ENCODE measurements at places on chromosomes 1 and 21.
A peak's percentile ranks its signal among the peaks of the same experiment; 100 is the strongest.

- no peak for DNase-seq
Measured at GRCh38 chr1:213389061-213389581, 338.1 kb downstream of the RPS6KC1 start.

DNA sequence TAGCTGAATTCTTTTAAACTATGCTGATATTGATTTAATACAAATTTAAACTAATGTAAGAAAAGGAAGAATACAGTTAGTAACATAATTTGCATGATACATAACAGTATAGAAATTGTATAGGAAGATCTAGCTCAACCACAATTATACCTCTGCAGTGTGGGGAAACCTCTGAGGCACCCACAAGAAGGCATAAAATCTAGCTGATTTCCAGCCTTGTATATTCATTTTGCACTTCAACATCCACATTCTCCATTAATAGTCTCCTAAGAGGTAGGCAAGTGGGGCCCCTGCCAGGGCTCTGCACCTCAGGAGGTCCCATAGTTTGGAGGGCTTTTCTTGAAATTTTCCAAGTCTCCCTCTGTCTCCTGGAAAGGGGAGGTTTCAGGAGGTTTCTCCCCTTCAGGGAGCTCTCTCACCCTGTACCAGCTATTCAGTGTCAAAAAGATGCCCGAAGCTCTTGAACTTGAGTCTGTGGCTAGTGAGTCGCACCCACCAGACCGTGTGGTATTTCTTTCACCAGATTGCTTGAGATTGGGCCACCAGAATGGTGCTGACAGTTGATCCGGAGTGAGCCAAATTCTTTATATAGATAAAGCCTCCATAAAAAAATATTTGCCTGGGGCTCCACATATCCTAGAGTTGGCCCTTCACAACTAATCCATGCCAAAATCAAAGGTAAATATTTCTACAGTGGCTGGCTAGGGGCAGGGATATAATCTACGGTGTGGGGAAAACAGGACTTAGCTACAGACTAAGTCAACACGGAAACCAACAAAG, 108.2 kb downstream of the TIAM1 start:
- no peak for DNase-seq

DNA sequence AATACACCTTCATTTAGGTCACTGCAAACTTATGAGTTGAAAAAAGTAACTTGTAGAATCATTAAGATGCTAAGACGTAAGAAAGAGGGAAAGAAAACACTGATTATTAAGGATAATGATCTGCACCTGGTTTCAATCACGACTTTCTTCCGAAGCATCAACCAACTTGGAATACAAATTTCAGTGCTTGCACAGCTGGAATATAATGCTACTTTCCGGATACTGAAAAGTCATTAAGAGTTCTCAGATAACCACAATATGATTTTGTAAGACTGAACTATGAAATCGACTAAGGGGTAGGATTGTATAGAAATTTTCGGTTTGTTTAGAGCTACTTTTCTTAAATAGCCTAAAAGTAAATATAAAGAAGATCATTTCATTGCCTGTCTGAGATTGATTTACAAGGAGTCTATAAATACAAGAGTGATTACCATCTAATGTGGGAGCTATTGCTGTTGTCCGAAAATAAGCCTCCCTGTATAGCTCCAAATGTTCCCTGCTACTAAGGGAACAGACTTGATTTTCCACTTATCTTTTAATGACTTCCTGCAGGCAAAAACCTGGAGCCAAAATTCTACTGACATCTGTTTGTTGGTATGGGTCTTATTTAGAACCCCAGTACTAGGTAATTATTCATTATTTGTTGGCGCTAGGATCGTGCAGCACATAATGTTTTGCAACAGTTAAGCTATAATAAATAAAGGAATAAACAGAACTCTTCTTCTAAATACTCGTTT, 673.3 kb downstream of the KCNT2 start:
- DNase-seq, result peak; percentile 73

- peak; percentile 68 for DNase-seq
Measured at GRCh38 chr1:209490013-209490412, 93.5 kb upstream of the CAMK1G start.

DNA sequence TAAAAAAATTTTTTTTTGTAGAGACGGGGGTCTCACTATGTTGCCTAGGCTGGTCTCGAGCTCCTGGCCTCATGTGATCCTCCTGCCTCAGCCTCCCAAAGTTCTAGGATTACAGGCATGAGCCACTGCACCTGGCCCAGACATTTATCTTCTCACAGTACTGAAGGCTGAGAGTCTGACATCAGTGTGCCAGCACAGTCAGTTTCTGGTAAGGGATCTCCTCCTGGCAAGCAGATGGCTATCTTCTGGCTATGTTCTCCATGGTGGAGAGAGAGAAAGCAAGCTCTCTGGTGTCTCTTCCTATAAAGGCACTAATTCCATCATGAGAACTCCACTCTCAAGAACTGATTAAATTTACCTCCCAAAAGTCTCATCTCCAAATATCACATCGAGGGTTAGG, 57.8 kb upstream of the C1orf185 start:
- no peak for DNase-seq

GRCh38 chr1:147225193-147225730, at the start of gene FMO5:
FMO5 (minus strand) TSS chr1:147225339; CDS start chr1:147225029, 310 bp downstream.
- no peak for DNase-seq

DNA sequence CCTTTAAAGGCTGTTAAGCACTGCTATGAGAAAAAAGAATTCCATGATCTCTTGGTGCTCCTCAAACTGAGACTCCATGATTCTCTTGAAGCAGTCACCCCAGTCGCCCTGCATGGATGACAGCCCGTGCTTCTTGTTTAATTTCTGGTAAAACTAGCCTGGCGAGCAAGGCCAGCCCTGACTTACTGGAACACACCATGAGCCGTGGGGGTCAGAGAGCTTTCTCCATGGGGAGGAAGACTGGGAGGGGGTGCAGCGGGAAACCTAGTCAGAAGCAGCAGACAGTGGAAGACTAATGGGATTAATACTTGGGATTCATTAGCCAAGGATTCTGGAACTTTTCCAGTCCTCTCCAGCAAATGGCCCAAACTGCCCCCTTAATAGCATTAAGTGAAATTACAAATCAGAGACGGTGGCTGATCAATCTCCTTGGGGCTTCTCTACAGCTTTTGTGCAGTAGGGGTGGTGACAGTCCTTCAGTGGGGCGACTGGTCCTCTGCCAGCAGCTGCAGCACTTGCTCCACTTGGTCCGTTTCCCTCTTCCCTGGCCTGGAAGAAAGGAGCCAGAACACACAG, 57.2 kb upstream of the LRRN2 start:
- DNase-seq, result no peak

GRCh38 chr1:16418823-16419425, 18.3 kb downstream of the SPATA21 start:
- DNase-seq, result peak; percentile 99

GRCh38 chr21:39055167-39055767, 128.0 kb downstream of the PSMG1 start:
- DNase-seq, result no peak

DNA sequence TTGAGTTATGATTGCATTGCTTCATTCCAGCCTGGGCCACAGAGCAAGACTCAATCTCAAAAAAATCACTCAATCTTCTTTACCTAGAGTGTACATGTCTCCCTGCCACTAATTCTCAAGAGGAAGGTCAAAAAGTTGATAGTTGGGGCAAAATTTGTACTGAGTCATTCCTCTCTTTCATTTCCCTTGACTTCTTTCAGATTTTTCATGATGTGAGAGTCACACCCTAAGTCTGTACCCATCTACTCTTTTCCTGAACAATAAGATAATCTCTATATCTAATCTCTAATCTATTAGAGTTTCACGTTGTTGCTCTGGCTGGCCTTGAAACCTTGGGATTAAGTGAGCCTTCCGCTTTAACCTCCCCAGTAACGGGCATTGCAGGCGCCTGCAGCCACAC, 1.1 kb upstream of the BRDT start:
- no peak for DNase-seq

DNA sequence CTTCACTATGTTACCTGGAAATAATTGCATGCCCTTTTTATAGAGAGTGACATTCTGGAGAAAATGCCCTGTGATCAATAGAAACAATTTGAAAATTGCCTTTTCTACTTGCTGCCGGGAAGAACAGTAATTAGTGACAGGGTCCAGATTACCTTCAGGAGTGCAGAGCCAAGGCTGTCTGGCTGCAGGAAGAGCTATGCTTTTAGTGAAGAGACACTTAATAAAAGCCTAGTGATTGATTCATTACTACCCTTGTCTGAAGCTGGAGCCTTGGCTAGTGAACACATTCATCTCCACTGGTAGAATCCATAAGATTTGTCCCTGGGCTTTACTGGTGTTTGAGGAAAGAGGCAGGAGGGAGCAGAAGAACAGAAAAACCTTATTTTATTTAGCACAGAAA, 12.9 kb upstream of the DNASE2B start:
- DNase-seq, result no peak

Data from NCI-H1694 treated with DMSO at 0.1 percent for 48 hours (cell line).